Ascending aorta (tissue), 2 donors: ENCODE measurements at places on chromosomes 3 and 15.

DNA sequence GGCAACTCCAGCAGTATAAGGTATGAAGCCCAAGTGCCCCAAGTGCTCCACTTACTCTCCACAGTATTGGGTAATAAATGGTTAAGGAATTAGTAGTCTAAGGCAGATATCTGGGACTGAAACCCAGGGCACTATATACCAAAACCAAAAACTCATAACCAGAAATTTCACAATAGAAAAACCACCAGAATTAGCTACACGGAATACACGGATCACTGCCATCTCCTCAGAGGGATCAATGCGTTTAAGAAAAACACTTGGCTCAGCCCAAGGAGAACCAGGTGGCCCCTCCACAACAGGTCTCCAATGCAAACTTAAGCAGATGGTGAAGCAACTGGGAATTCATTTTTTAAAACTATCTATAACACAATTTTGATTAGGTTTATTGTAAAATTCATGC, 83.6 kb downstream of the FAIM start:
- DNase-seq: no peak

DNA sequence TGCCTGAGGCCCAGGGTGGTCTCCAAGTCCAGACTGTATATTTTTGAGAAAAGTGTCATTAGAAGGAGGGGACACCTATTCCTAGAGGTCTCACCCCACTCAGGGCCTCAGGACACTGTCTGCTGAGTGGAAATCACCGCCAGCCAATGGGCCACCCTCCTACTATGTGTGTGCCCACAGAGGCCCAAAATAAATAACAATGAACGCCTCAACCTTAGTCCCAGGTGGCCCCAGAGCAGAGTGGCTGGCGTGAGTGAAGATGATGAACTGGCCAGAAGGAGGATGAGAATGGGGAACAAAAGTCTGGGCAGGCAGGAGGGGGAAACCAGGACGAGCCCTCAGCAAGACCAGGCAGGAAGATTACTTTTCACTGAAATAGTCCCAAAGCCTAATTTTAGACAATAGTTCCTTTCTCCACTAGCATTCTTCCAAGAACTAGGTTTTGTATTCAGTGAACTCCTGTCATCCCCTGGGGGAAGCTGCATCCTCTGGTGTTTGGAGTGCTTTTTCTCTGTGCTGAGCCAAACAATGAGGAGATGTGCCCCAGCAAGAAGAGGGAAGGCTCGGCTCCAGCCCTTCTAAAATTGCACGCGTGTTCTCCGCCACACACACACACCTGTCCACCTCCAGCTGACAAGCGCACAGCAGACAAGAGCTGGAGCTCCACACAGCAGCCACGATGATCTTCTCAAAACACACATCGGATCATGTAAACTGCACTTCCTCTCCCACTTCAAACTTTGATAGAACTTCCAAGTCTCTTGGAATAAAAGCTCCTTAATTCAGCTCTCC, 72.2 kb downstream of the ADCY5 start:
- DNase-seq: peak; percentile 48

- no peak for DNase-seq
Observed at GRCh38 chr3:128502712-128503111, 9.7 kb upstream of the GATA2 start.

- no peak for DNase-seq
Observed at GRCh38 chr3:155377847-155378246, 84.4 kb upstream of the STRIT1 start.

- DNase-seq: peak; percentile 40
Observed at GRCh38 chr3:197539651-197540051, 16.1 kb downstream of the BDH1 start.

- DNase-seq: no peak
Observed at GRCh38 chr15:88069561-88069960, 187.0 kb downstream of the NTRK3 start.

DNA sequence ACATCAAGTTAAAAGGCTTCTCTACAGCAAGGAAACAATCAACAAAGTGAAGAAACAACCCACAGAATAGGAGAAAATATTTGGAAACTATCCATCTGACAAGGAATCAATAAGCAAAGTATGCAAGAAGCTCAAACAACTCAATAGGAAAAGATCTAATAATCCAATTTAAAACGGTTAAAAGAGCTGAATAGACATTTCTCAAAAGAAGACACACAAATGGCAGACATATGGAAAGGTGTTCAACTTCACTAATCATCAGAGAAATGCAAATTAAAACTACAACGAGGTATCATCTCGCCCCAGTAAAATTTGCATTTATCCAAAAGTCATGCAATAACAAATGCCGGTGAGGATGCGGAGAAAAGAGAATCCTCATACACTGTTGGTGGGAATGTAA, 82.2 kb upstream of the NECTIN3 start:
- DNase-seq: no peak

DNA sequence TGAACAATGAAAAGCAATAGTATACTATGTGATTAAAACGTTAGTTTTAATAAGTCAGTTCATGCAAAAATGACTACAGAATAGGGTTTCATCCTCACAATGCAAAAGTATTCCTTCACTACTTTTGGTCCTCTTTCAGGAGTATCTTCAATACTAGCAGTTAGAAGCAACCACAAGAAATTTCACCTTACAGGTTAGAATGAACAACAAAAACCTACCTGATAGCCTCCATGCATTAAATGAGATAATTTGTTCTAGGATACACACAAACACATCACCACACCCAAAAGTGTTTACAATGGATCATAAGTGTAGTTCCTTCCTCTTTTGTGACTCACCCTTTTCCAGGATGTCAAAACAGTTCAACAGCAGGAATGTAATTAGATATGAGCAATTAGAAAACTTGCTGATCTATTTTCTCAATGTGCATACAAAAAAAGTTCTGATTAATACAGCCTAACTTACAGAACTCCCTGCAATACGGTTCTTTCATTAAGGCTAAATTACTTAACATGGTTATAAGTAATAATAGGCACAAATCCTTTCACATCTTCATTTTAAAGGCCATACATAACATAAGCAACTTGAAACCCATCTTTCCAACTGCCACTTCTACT, 21.6 kb downstream of the UACA start:
- no peak for DNase-seq

GRCh38 chr3:125054449-125055329, 1.1 kb downstream of the HEG1 start:
- no peak for DNase-seq

DNA sequence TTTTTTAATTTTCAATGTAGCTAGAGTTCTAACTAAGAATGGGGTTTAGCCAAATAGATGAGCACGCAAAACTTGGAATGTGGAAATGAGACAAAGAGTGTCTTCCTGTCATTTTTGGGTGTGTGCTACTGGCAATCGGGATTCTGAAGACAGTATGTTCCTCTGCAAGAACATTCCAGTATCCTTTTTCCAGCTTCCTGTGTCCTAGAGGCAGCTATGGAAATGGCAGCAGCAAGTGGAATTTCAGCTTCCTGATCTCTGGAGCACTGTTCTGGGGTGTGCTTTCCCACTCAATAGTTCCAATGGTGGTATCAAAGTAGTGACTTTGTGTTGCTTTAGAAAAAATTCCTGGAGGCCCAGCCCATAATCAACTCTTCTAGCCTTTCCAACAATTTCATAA, 642.9 kb upstream of the KCNMB2 start:
- no peak for DNase-seq

- no peak for DNase-seq
Observed at GRCh38 chr15:23869396-23869795, 182.3 kb upstream of the NDN start.

DNA sequence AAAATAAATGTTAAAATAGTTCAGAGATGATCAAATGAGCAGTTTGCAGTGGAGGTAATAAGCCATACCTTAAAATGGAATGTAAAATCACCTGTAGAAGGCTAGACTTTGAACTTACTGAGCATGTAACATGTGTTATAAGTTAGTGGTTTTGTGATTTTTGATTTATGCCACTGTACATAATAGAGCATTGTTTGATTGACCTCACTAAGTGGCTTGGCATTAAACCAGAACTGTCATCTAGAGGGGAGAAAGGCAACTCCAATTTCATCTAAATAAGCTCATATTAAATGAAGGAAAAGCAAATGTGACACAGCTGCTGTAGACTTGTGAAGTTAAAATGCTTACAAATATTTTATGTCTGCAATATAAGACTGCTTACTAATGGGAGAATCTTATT, 387.9 kb downstream of the ZIC1 start:
- no peak for DNase-seq

- DNase-seq: no peak
Observed at GRCh38 chr3:168834558-168834957, 738.8 kb upstream of the GOLIM4 start.

- DNase-seq: no peak
Observed at GRCh38 chr15:71572452-71573053, 237.8 kb upstream of the NR2E3 start.

- DNase-seq: no peak
Observed at GRCh38 chr3:8767667-8768363, 1.6 kb downstream of the OXTR start.

DNA sequence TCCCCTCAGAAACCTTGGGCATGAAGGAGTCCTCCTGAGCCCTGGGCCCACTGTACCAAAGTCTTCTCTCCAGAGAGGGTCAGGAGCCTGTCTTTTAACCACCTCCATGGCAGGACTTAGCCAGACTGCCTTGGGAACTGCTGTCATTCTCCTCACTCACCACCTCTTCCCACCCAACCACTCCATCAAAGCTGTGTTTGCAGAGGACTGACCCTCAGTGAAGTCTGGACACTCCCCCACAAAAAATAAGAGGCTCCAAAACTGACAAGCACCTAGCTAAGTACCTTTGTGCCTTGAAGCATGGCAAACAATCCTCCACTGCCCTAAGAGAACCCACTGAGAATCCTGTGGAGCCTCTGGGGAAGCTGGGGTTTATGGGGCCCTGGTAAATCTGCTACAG, 2.3 kb upstream of the SCAP start:
- no peak for DNase-seq

DNA sequence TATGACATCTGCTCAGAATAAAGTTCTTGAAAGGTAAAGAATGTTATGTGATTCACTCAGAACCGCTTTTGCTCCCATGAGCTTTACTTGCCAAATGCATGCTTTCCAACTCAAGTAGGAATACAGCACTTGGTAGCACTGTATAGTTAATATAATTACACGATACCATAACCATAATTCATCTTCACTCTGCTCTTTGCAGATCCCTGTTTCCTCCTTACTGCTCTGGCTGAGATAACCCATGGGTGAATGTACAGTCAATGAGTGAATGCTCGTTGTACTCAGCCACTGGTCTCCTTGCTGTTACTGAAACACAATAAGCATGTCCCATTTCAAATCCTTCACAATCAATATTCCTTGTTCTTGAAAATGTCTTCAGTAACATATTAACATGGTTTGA, 550.0 kb downstream of the FGF12 start:
- no peak for DNase-seq

- DNase-seq: no peak
Observed at GRCh38 chr3:192133271-192133670, 594.1 kb downstream of the FGF12 start.

GRCh38 chr3:184642631-184643285, 69.1 kb downstream of the MAGEF1 start:
- no peak for DNase-seq

GRCh38 chr15:96344060-96344705, 13.7 kb downstream of the NR2F2 start:
- no peak for DNase-seq

DNA sequence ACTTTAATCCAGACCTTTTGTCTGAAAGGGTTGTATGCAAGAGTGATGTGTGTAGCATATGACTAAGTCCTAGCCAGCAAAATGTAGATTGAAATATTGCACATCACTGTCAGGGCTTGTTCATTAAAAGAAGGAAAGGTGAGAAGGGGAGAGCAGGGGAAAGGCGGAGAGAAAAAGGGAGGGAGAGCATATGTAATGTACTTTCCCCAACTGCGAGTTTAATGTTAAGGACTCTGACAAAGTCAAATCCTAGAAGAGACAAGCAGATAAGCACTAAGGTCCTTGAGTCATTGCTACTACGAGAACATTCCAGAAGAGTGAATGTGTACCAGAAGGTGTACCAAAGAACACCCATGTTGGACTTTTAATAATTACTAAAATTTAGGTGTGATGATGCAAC, 1336.7 kb downstream of the NSUN3 start:
- DNase-seq: no peak

- DNase-seq: no peak
Observed at GRCh38 chr3:146466604-146467003, 2.8 kb downstream of the PLSCR2 start.

DNA sequence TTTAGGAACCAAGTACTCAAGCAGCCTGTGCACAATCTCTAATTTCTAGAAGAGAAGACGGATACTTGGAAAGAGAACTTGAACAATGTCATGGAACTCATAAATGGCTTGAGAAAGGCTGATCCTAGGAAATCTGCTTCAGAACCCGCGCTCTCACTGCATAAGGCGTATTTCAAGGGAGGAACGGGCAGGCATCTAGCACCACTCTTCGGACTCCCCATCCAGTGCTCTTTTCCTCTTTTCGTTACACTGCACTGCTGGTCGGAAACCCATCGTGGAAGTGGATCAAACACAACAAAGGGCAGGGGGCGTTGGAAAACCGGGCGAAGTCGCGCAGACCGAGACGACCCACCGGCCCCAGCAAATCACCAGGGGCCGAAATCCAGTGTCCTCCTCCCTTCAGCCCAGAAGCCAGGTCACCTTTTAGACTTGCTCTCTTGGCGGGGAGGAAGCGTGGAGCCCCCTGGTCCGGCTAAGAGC, 539 bp upstream of the TLNRD1 start:
- DNase-seq: no peak

GRCh38 chr3:148366743-148367410, 330.8 kb upstream of the AGTR1 start:
- DNase-seq: no peak

DNA sequence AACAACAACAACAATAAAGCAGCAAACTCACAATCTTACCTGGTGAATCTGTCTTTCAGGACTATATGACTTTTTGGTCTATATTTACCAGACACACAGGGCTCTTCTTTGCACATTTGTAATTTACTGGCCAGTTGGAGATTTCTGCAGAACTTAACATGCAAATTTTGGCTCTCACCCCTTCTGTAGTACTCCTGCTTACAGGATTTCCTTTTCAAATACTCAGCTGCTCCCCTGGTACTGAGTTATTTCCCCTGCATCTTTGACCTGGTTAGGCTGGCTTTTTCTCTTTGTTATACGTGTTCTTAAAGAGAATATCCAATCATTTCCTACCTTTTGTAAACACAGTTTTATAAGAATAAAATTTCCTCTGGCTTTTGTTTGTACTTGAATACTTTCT, 228.0 kb downstream of the MBNL1 start:
- DNase-seq: no peak

- DNase-seq: peak; percentile 46
Observed at GRCh38 chr15:67107014-67107812, 41.8 kb downstream of the SMAD3 start.

- no peak for DNase-seq
Observed at GRCh38 chr3:179608931-179609720, 4.5 kb downstream of the NDUFB5 start.

DNA sequence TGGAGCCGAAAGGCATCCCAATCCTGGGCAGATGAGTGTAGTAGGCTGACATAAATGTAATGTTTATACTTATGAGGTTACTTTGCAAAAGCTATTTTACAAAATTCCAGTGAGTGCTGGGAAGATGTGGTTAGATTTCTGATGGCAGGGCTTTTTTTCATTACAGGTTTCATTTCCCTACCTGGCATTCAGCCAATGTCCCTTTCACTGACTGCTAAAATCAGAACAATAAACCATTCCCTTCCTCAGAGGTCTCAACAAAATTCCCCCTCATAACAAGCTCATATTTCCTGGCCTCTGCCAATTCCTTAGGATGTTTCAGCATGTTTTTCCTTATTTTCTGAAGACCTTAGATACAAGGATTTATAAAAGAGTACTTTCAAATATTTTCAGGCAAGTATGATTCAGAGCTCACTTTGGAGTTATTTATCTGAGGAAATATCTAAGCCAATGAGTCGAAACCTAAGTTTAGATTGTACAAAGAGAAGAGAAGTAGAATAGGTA, 40.9 kb upstream of the CCDC80 start:
- DNase-seq: no peak
